Activated CD4-positive, alpha-beta T cell treated with anti-CD3 and anti-CD28 coated beads, Interleukin-2, amount 50 U/mL, for 4 hours (primary cell): ENCODE measurements at places on chromosomes 7 and 10.

GRCh38 chr7:82469207-82469606 lies 25.6 kb upstream of the CACNA2D1 start:
- no peak for DNase-seq

DNA sequence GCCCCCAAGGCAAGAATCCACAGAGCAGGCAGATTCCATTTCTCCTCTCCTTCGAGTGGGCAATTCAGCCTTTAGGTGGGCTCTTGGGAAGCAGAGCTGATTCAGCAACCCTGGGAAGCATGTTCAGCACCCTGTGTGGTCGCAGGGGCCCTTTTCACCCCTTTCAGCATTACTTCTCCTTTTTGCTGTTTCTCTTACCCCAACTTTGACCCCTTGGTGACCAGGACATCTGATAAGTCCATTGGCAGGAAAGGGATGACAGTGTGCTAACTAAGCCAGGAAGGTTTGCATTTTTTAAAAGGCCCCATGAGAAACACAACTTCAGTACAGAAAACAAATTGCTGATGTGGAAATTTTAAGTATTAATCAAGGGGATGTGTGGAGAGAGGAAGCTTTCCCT lies 283.7 kb upstream of the NRP1 start:
- no peak for DNase-seq

- no peak for DNase-seq
Observed at GRCh38 chr10:817371-817770, 114.1 kb downstream of the LARP4B start.

- no peak for DNase-seq
Observed at GRCh38 chr7:139976838-139977656, 85.7 kb downstream of the PARP12 start.

- no peak for DNase-seq
Observed at GRCh38 chr10:25047591-25048301, 31.3 kb downstream of the THNSL1 start.

DNA sequence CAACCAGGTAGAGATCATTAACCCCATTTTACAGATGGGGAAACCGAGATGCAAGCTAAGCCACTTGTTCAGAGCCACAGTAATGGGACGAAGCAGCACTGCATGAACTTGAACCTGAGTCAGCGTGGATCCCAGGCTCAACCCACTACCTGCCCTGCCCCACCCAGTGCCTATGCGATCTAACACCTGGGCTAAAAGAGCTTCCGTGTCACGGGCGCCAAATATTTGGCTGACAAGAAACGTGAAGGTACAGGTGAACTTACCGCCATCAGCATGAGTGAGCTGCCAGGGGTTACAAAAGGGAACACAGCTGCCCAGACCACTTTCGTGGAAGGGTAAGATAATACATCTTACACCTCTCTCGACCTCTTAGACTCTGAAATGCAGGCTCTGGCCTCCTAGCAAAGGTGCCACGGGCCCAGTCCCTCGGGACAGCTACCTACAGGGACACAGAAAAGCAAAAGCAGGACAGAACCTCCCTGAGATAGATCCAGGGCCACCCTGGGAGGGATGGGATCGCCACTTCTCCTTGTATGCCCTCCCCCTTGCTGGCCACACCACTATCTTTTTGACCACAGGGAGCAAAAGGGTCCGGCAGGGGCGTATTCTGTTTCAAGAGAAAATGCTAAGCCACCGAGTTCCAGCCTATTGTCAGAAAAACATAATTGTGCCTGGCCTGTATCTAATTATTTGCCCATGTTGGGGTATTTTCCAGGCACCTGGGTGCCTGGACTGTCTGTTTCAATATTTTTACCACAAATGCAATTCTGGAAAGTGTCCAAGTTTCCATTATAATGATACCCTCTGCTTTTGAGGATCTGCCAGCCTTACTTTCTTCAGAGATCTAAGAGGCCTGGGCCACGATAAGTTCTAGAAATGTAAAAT lies 6.4 kb downstream of the CHST15 start:
- no peak for DNase-seq

DNA sequence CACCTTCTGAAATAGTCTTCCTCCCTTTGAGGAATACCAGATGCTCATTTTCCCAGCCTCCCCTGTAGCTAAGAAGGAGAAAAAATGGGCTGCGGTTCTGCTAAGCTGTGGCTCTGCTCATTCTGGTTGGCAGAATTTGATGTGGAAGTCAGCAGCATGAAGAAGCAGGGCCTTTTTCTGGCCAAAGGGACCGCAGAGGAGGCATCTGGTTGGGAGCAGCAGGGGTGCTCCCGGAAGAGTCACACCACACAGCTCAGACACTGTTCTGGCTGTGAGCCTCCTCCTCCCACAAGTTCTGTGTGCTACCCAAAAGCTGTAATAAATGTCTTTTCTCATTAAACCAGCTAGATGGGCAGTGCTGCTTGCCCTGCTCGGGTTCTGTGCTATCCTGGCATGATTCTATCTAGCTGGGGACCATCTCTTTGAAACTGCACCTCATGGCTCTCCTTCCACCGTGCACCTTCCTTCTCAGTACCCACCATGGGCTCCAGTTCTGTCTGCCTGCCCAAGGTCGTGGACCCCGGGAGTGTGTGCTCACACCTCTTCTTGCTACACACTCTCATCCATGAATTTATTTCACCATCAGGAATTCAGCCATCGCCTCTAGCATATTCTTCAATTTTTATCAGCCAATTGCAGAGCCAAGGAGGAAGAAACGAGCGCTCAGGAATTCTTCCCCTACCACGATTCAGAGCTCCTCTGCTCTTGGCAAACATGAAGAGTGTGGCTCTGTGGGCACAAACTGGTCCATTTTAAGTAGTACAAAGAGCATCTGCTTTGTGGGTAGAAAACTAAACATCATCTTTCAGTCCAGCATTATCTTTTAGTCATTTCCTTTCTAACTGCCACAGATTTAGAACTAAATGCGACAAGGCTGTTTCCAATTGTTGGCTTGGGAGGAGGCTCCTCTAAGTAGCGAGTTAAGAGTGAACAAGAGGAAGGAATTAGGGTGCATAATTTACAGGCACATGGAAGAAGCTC lies 76.9 kb downstream of the FAM171A1 start:
- DNase-seq: no peak

GRCh38 chr7:8109196-8110022 lies 140.8 kb downstream of the GLCCI1 start:
- DNase-seq: no peak

- DNase-seq: no peak
Observed at GRCh38 chr7:5557920-5558401, 134.3 kb upstream of the TNRC18 start.

DNA sequence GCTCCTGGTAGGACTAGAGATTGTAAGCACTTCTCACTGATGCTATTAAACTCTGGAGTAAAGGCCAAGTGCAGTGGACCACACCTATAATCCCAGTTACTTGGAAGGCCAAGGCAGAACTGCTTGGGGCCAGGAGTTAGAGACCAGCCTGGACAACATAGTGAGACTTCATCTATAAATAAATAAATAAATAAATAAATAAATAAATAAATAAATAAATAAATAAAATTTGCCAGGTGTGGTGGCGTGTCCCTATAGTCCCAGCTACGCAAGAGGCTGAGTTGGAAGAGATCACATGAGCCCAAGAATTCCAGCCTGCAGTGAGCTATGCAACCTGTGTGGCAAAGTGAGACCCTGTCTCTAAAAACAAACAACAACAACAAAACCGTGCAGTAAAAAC lies 1475.7 kb downstream of the REEP3 start:
- no peak for DNase-seq

GRCh38 chr7:96026010-96026409 lies 253.7 kb downstream of the DYNC1I1 start:
- DNase-seq: no peak

DNA sequence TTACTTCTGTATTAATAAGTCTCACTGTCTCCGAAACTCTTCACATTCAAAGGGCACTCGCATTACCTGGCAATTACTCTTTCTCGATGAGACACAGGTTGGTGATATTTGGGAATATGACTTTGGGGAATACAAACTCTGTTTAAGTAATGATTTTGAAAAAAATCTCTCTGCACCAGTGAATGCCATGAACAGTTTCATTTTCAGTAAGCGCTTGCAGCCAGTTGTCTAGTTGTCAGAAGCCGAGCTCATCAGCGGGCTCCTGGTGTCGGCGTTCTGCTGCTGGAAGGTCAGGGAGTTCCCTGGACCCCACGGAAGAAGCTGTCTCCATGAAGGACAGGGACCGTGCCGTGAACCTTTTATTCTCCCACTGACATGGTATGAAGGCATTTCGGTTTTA lies 57.7 kb downstream of the PTPRE start:
- no peak for DNase-seq

- no peak for DNase-seq
Observed at GRCh38 chr7:1804310-1804709, 134.2 kb downstream of the ELFN1 start.

- DNase-seq: no peak
Observed at GRCh38 chr10:85696893-85697292, 669.7 kb downstream of the GRID1 start.

DNA sequence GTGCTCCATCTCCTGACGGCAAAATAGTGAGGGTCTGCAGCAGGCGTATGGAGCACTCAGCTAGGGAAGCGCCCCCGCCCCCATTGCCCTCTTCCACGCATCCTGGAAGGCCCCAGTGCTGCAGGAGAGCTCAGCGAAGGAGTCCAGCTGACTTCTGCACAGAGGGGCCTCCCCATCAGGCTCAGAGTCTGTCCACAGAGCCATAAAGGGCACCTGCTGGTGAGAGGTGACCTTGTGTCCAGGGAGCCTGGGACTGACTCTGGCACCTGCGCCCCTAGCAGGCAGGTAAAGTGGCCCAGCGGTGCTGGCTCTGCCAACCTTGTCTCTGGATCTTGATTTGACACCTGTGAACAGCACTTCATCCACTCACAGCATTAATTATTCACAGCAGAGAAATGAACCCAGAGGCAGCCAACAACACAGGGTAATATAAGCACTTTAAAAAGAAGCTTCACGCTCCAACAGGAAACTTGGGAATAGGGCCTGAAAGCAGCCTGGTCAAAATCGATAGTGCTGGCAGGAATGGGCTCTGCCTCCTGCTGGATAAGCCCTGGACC lies 59.6 kb downstream of the VOPP1 start:
- DNase-seq: no peak

DNA sequence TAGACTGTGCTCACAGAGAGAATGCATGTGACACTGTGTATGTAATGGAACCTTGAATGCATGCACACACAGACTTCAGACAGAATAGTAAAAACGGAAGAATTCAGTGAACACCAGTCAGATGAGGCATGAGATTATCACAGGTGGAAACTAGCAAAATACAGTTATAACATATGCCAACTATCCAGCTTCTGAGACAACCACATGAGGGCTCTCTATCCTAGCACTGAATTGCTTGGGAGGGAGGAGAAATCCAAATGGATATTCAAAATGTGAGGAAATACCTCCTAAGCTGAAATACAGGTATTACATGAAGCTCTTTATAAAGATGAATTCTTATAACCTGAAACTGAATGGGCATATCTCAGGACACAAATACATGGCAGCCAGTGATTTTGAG lies 30.6 kb downstream of the GARS1 start:
- no peak for DNase-seq

- DNase-seq: no peak
Observed at GRCh38 chr7:81161451-81162075, 242.7 kb upstream of the SEMA3C start.

DNA sequence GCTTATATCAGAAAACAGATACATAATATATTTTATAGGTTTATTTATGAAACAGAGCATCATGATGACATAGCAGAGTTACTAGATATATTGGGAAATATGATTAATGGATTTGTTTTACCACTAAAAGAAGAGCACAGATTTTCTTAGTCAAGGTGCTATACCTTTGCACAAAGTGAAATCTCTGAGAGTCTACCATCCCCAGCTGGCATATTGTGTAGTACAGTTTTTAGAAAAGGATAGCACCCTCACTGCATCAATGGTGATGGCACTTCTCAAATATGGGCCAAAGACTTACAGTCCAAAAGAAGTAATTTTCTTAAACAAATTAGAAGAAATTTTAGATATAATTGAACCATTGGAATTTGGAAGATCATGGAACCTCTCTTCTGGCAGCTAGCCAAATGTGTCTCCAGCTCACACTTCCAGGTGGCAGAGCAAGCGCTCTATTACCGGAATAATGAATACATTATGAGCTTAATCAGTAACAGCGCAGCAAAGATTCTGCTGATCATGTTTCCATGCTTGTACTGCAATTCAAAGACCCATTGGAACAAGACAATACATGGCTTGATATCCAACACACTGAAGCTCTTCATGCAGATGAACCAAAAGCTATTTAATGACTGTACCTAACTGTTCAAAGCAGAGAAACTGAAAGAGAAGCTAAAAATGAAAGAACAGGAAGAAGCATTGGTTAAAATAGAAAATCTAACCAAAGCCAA lies 21.9 kb upstream of the CREB3L2 start:
- no peak for DNase-seq
